Lower leg skin (tissue), 4 donors: ENCODE measurements at places on chromosomes 7 and 10. TPM values are rescaled to one million over a fixed set of nuclear protein-coding genes. Genes with fewer than 3 reads are reported as not detected.

SPAM1 gene
- total RNA-seq = not detected

MOGAT3 gene
- not detected for total RNA-seq

FEZF1 gene
- not detected for total RNA-seq

LBX1 gene
- not detected for total RNA-seq

PGAM2 gene
- 0.75 TPM for total RNA-seq

ACADSB gene
- total RNA-seq = 16.6 TPM
